ENCODE measurements at places on chromosomes 6 and 20.

GRCh38 chr20:43065299-43065698 lies 124.4 kb downstream of the PTPRT start:
- no peak for DNase-seq

- DNase-seq, result no peak
These were observed 149.7 kb upstream of the GGTLC1 start for GRCh38 chr20:24138196-24138857.

DNA sequence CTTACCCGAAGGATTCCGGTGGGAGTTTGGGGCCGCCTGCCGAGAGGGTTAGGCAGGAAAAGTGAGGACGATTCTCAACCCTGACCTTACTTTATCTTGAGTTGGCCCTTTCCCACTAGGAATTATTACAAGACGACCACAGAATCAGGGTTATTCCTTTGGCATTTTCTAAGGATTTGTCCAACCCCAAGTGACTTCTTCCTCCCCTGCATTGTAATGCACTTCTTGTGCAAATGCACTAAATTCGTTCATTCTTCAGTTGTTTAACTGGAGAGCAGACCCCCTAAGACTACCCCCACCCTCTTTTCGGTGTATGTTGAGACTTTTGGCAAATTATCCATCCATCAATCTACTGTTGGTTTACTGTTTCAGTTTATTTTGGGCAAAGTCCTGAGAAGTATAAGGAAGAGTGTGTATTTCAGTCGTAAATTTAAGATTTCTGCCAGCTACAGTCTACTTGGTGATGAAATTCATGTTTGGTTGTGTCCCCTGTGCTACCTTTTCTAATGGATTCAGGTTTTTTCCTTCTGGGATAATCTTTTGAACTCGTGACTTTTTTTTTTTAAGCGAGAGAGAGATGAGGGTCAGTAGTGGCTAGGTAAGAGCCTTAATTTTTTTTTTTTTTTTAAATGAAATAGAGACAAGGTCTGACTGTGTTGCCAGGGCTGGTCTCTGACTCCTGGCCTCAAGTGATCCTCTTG lies 611 bp upstream of the TMEM217 start:
- no peak for DNase-seq

DNA sequence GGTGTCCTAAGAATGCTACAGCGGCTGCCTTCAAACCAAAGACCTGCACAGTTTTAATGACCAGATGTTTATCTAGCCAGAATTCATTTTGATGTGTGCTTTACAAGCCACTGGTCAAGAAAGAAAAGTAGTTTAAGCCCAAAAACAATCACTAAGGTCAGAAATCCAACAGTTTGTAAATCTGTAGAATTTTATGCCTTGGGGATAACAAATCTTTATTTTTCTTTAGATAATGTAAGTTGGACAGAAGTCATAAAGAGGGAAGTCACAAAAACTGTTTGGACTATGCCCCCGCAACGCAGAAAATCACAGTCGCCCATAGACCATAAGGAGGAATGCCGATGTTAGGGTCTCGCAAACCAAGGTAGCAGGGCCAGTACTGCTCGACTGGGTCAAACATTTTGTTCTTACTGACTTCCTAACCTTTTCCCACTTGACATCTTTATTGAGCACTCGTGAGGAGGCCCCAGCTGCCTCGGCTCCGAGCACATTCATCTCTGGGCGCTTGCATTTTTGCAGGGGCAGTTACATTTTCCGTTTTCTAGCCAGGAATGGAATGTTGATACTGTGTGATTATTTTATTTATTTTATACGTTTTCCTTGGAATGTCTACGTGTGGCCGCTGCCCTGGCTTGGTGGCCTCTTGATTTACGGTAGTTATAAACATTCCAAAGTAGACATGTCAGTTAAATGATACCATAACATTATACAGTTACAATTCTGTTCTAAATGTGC lies 56.7 kb upstream of the APCDD1L start:
- peak; percentile 78 for DNase-seq

GRCh38 chr20:17659801-17660200 lies 22.2 kb downstream of the RRBP1 start:
- no peak for DNase-seq

GRCh38 chr6:26029857-26030653 lies 57.2 kb upstream of the HFE start:
- DNase-seq, result no peak

DNA sequence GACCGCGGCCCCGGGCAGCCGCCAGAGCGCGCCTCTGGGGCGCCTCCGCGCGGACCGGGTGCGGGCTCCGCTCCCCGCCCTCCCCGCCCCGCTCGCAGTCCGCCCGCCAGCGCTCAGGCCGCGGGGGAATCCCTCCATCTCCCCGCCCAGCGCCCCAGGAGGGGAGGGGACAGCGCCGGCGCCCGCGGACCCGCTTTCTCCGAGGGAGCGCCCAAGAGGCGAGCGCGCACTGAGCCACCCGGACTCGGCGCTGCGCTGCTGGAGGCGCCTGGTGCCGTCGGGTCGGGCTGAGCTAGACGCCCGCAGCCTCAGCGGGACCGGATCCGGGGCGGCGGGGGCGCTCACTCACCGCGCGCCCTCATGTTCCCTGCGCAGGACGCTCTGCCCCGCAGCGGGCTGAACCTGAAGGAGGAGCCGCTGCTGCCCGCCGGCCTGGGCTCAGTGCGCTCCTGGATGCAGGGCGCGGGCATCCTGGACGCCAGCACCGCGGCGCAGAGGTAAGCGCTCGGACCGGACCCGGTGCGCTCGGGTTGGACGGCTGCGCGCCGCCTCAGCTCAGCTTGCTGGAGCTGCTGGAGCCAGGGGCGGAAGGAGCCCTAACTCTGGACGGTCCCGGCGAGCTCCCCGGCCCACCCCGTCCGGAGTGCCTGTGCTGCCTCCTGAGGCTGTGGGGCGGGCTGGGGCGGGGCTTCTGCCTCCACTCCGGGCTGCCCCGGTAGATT lies 867 bp downstream of the EBF4 start:
- DNase-seq, result peak; percentile 5

DNA sequence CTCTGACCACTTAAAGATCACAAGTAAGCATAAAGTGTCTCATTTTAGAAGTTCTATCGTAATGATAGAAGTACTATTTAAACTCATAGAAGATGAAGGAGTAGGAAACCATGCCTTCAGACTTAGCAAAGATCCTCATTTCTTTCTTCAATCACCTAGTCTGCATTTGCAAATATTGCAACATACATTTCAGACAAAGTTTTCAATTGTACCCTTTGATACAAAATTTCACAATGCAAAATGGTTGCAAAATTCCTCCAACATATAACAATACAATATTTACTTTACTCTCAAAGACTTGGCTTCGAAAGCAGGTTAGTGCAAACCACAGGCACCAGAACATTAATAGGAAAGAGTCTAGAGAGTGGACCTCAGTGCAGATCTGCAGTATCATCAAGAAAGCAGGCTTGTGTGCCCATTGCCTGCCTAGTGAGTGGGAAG lies 16.1 kb upstream of the ROS1 start:
- DNase-seq, result peak; percentile 81

- DNase-seq, result no peak
These were observed 17.3 kb downstream of the PLN start for GRCh38 chr6:118565311-118565960.
